ENCODE measurements at places on chromosomes 6 and 20. TPM values are rescaled to one million over a fixed set of nuclear protein-coding genes. Genes with fewer than 3 reads are reported as not detected.

DNA sequence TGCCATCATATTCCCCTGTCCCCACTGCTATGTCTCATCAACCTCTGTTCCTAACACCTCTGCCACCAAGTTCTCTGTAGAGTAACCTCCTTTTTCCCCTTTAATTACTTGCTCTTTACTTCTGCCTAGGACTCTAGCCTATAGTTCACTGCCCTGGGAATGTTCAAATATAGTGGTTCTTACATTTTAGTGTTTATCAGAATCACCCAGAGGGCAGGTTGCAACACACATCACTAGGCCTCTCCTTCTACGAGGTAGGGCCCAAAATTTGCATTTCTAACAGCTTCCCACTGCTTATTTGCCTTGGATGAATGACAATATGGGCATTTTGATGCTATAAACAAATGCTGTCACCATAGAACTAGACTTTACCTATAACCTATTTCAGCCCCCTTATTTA lies 23.1 kb upstream of the C6orf141 start:
- no peak for DNase-seq
- no peak overlapping the region for H3K27ac ChIP-seq
- no peaks in the 10 kb centered on the region for H3K4me1 ChIP-seq

DNA sequence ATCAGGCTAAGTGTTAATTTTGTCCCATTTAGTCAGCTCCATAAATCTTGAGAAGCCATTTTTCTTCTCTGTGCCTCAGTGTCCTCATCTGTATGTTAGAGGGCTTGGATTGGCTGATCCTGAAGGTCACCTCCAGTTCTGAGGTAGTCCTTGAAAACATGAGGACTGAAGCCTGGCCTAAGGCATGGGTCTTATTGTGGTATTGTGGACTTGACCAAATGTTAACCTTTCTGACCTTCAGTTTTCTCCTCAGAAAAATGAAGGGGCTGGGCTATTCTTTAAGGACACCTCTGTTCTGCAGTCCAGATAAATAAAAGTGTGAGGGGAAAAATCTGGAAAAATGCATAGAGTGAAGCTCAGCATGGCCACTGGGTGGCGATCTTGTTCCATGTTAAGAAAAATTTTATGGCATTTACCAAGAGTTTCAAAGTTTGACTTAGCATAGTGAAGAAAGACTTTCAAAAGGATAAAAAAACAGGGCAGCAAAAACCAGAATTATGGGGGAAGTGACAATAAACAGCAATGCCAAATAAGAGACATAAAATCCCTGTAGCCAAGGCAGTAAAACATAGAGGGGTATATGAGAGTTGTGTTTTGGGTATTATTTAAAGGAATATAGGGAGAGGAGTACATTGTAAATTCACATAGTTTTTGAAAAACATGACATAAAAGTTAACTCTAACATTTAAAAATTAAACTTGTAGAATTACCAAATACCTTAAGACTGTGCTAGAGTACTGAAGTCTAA lies 13.2 kb upstream of the TFB1M start:
- H3K4me1 ChIP-seq, result no peaks in the 10 kb centered on the region
- H3K4me3 ChIP-seq, result no peak overlapping the region
- H3K27me3 ChIP-seq, result no peaks in the 10 kb centered on the region
- peak; percentile 15 for DNase-seq

DNA sequence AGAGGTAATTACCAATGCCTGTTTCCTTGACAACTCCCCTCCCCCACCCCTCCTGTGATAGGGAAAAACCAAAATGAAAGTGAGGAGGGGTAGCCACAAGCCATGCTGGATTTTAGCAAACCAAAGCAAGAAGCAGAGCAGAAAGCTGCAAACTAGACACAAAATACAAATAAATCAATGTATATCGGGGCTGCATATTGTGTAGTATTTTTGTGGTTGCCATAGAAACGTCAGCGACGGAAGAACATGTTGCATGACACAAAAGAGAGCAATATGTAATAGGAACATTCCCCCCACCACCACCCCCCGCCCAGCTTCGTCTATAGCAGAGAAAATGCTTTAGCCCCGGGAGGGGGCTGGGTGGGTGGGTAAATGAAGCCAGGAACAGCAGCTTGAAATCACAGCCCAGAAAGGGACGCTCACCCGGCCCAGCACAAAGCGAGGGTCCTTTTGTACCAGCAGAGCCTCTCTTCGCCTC lies 548 bp downstream of the AGPAT4 start:
- H3K36me3 ChIP-seq, result no peaks in the 10 kb centered on the region
- H3K4me3 ChIP-seq, result peak overlapping the region; percentile 62
- no peaks in the 10 kb centered on the region for H3K4me1 ChIP-seq
- peak overlapping the region; percentile 66 for H3K27ac ChIP-seq

DNA sequence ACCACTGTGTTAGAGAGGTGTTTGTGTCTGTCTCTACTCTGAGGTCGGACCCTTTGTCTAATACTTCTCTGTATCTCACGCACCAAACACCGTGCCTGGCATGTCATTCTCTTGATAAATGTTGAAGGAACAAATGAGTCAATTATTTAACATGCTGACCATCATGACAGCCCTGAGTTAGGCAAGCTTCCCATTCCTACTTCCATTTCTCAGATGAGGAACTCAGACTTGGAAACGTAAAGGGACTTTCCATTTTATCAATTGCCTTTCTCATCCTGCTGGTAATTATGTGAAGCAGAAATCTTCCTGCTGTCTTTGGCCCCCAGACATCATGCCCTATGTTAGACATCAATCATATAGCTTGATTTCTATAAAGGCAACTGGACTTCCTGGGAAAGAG lies 227.0 kb upstream of the ECI2 start:
- no peak for DNase-seq
- no peaks in the 10 kb centered on the region for H3K27me3 ChIP-seq
- H3K4me1 ChIP-seq, result peaks cover 8% of the 10 kb centered on the region
- H3K4me3 ChIP-seq, result no peak overlapping the region

GRCh38 chr6:35751594-35751993 lies 14.8 kb downstream of the ARMC12 start:
- no peak overlapping the region for H3K27ac ChIP-seq
- no peaks in the 10 kb centered on the region for H3K27me3 ChIP-seq
- H3K36me3 ChIP-seq, result no peaks in the 10 kb centered on the region
- no peaks in the 10 kb centered on the region for H3K4me1 ChIP-seq
- no peak overlapping the region for H3K4me3 ChIP-seq

GRCh38 chr6:32666420-32667300 lies at the start of gene HLA-DQB1:
HLA-DQB1 (minus strand) TSS chr6:32666657; CDS start chr6:32666607, 50 bp downstream.
- H3K27ac ChIP-seq, result peak within 1 kb of the TSS; percentile 36
- H3K27me3 ChIP-seq, result no peaks in the 10 kb centered on the region
- no peaks in the 10 kb centered on the region for H3K4me1 ChIP-seq

- H3K4me3 ChIP-seq, result no peak overlapping the region
- H3K4me1 ChIP-seq, result no peaks in the 10 kb centered on the region
- no peaks in the 10 kb centered on the region for H3K27me3 ChIP-seq
- no peaks in the 10 kb centered on the region for H3K36me3 ChIP-seq
- H3K27ac ChIP-seq, result no peak overlapping the region
Measured at GRCh38 chr6:63975699-63976098, 340.1 kb downstream of the PHF3 start.

CAGE1 gene
- total RNA-seq, result not detected

HLA-DQA1 gene
- total RNA-seq, result not detected

RAET1L gene
- not detected for total RNA-seq

NR2E1 gene
- not detected for total RNA-seq

Measured in gastrocnemius medialis (tissue), 4 donors.